ENCODE measurements at places on chromosomes 13 and 19.
A peak's percentile ranks its signal among the peaks of the same experiment; 100 is the strongest.

DNA sequence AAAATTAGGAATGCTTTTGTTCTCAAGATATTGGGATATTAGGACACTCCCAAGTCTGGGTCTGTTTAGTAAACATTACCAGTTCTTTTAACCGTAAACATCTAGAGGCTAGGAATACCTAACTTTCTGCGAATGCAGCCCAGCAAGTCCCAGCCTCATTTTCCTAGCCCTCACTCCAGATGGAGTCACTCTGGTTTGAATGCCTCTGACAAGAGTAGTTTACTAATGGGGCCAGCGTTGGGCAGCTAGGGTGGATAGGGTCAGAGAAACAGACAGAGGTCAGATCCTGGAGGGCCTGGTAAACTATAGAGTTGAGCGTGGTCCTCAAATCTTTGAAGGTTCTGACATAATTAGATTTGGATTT lies 53.6 kb downstream of the WDFY2 start:
- DNase-seq = no peak

DNA sequence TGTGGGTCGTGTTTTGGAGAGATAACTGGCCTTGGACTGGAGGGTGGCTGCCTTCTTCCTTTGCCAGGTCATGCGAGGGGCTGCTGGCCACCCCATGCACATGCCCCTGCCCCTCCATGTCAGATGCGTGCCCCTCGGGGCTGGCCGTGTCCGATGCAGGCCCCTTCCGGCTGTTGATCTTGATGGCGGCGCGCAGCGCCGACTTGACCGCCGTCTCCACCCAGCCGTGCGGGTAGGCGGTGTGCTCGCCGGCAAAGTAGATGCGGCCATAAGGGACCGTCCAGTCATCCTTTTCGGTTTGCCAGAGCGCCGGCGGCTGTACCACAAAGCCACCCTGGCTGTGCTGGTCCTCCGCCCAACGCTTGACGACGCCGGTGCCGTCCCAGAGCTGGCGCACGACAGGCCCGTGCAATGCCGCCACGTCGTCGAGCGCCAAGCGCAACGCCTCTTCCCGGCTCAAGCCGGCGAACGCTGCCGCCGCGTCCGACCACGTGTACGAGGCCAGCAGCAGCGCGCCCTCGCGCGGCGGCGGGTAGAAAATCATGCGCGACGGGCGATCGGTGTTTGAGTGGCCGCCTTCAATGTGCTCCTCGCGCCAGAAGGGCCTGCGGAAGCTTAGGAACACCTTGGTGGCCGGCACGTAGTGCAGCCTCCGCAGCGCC lies 6.9 kb downstream of the IL4I1 start:
- peak; percentile 92 for DNase-seq

GRCh38 chr13:110304256-110304655 lies 2.7 kb downstream of the COL4A1 start:
- no peak for DNase-seq

GRCh38 chr19:4556597-4557127 lies 2.8 kb downstream of the SEMA6B start:
- DNase-seq = no peak

DNA sequence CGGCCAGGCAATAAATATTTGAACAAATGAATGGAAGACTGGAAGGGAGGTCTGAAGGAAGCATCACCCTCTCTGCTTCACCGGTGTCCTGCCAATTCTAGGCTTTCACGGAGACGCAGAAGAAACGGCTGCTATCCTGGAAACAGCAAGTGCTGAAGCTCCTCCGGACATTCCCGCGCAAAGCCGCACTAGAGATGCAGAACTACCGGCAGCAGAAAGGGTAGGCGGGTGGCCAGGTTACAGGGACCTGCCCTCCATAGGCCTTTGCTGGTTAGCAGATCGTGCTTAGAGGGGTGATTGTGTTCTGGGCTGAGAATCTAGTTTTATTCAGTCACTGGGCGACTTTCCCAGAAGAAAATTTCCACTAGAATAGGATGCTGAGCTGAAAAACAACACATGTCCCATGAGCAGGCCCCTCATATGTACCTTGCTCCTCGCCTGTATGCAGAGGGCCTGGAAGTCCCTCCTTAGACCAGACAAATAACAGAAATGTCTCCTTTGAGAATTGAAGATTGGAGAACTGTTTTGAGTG lies 11.0 kb downstream of the PAF1 start:
- DNase-seq = no peak

- DNase-seq = peak; percentile 69
Observed at GRCh38 chr19:2302319-2303210, 5.4 kb downstream of the LINGO3 start.

DNA sequence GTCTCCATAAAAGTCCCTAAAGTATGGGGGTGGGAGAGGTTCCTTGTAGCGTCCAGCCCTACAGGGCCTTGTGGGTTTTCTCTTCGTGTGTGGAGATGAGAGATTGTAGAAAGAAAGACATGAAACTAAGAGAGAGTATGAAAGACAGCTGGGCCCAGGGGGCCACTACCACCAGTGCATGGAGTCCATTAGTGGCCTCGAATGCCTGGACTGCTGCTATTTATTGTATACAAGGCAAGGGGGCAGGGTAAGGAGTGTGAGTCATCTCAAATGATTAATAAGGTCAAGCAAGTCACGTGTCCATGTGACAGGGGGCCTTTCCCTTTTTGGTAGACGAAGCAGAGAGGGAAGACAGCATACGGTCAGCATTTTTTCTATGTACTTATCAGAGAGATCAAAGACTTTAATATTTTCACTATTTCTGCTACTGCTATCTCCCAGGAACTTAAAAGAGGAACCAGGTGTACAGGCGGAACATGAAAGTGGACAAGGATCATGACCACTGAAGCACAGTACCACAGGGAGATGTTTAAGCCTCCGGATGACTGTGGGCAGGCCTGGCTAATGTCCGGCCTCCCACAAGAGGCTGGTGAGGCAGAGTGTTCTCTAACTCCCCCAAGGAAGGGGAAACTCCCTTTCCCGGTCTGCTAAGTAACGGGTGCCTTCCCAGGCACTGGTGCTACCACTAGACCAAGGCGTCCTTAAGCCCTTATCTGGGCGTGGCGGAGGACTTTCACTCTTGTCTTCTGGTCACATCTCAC lies 25.5 kb downstream of the FGF21 start:
- no peak for DNase-seq

DNA sequence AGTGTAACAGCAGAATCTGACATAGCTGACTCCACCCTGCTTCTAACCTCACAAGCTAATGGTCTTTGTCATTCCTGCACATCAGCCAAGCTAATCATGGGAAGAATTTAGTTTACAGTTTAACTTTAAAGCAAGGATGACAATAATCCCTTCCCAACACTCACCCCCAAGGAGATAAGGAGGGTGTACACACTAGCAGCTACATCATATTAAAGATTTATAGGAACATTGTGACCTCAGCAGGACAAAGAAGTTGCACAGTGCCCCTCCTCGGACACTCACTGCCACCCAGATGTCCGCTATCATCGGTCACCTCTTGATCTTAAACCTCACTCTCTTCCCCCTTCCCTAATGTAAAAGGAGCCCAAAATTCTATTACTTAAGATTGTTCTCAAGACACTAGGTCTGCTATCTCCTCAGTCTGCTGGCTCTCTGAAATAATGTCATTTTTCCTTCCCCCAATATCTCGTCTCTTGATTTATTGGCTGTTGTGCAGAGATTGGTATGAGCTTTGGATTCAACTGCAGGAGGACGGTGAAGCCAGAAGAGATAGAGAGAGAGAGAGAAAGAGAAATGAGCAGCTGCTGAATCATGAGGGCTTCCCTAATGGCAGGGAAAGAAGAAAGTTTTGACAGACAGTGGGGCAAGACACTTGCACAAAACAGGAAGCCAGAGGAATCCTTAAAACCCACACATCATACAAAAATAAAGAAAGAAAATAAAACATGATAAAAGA lies 17.5 kb upstream of the FFAR2 start:
- no peak for DNase-seq

GRCh38 chr19:36032251-36033104 lies at the start of gene CLIP3:
Gene CLIP3 (minus strand): TSS chr19:36032873. CDS start chr19:36032357, 516 bp downstream.
- DNase-seq = peak; percentile 83

- no peak for DNase-seq
Observed at GRCh38 chr19:16458391-16459341, 13.1 kb downstream of the EPS15L1 start.

GRCh38 chr13:22855926-22856325 lies 324.9 kb upstream of the SGCG start:
- no peak for DNase-seq

GRCh38 chr19:28960986-28961705 lies 251.8 kb downstream of the UQCRFS1 start:
- peak; percentile 54 for DNase-seq

GRCh38 chr19:44111910-44112463 lies 1.2 kb upstream of the ZNF225 start:
- DNase-seq = peak; percentile 10

GRCh38 chr13:53250272-53250875 lies 221.8 kb downstream of the OLFM4 start:
- peak; percentile 83 for DNase-seq

DNA sequence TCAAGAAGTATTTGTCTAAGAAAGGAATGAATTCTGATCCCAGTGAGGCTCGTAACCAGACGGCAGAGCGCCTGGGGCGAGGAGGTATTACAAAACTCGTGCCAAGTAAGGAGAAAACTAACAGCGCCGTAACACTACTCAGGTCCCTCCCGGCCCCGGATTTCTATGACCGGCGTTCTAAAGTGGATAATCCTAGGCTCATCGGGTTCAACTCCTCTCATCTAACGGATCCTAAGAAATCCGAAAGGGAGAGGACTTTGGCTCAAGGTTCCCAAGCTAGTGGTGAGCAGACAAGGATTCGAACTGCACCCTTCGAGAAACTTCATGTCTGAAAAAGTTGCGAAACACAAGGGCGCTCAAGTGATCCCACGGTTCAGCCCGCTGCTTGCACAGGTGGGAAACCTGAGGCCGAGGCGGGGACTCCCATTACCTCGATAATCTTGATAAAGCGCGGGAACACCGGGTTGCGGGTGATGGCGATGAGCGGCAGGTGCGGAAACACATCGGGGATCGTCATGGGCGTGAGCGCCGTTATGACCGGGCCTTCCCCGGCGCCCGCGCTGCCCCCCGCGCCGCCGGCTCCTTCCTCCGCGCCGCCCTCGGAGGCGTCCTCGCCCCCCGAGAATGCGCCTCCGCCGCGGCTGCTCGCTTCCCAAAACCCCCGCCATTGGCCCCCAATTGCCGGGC lies 529 bp downstream of the LONP1 start:
- no peak for DNase-seq

- DNase-seq = peak; percentile 63
Observed at GRCh38 chr19:12884926-12885748, 1.9 kb downstream of the KLF1 start.

GRCh38 chr13:98228661-98229341 lies 51.7 kb upstream of the RNF113B start:
- no peak for DNase-seq

- DNase-seq = peak; percentile 46
Observed at GRCh38 chr19:51097166-51097738, 11.0 kb downstream of the CTU1 start.

DNA sequence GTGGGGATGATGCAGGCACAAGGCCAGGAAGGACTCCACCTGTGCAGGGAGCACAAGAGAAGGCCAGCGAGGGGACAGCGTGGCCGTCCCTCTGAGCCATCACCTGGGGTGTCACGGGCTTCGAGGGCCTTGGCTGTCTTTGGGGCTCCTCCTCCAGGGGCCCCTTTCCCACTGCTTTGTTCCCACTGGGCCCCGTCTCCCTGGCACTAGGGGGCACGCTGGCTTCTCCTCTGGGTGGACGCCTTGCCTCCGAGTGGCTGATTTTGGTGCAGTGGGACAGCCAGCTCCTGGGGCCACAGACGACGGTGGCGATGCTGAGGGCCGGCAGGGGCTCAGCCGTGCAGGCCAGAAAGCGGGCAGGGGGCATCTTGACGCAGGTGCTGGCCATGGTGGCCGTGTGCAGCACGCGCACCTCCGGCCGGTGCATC lies 43.2 kb upstream of the GRTP1 start:
- DNase-seq = no peak

DNA sequence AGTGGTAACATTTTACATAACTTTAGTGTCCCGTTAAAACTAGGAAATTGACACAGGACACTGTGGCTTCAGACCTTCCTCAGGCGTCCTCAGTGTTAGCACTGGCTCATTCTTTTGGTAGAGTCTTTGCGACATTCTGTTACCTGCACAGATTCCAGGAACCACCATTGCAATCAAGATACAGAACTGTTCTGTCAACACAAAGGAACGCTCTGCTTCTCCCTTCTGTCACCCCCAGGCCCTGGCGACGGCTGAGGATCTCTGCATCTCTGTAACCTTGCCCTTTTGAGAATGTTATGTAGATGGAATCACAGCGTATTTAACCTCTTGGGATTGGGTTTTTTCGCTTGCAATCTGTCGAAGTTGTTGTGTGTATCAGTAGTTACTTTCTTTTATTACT lies 22.6 kb downstream of the KDM4B start:
- no peak for DNase-seq

GRCh38 chr13:60047918-60048317 lies 115.8 kb downstream of the DIAPH3 start:
- no peak for DNase-seq

GRCh38 chr13:74706801-74707200 lies 572.6 kb upstream of the KLF12 start:
- peak; percentile 48 for DNase-seq

DNA sequence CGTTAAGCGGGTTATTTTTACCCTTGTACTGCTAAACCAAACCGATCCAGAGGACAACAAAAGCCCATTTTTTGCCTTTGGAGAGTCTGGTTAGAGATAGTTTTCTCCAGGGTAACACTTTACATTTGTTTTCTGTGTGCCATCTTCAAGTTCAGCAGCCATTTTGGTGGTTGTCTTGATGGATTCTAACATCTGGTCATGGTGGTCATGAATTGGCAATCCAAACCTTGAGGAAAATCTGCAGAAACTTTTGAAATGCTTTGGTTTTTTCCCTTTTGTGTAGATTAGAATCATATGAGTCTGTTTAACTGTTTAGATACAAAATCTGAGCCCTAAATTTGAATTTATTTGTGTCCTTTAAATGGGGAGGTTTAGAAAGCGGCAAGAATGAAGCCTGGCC lies 16.6 kb downstream of the HNRNPM start:
- DNase-seq = no peak

DNA sequence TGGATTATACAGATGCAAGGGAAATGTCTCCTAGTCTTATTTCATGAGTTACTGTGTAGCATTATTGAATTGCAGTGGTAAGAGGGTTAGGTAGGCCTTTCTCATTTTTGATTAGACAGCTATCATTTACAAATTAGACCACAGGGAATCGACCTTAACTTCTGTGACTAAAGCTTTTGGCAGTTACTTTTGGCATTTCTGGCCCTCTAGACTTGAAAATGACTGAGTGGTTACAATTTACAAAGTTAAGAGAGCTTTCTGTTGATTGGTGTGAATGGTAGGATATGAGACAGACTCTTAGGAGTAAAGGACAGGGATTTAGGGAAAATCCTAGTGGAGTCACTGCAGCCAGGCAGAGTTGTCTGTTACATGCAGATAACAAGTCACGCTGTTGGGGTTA lies 86.1 kb downstream of the GGACT start:
- DNase-seq = no peak

GRCh38 chr13:33109801-33110200 lies 93.6 kb downstream of the KL start:
- no peak for DNase-seq

- DNase-seq = no peak
Observed at GRCh38 chr13:84655677-84656076, 773.4 kb upstream of the SLITRK1 start.

- no peak for DNase-seq
Observed at GRCh38 chr13:32881777-32882145, 134.5 kb upstream of the KL start.

- DNase-seq = no peak
Observed at GRCh38 chr13:93687261-93687660, 460.7 kb downstream of the GPC6 start.

- peak; percentile 29 for DNase-seq
Observed at GRCh38 chr13:51035469-51035868, 75.6 kb downstream of the C13orf42 start.

GRCh38 chr19:4385291-4386040 lies 14.9 kb downstream of the SH3GL1 start:
- DNase-seq = no peak

All from muscle of back (tissue), 13 donors.